ENCODE measurements at places on chromosomes 6 and 20.

DNA sequence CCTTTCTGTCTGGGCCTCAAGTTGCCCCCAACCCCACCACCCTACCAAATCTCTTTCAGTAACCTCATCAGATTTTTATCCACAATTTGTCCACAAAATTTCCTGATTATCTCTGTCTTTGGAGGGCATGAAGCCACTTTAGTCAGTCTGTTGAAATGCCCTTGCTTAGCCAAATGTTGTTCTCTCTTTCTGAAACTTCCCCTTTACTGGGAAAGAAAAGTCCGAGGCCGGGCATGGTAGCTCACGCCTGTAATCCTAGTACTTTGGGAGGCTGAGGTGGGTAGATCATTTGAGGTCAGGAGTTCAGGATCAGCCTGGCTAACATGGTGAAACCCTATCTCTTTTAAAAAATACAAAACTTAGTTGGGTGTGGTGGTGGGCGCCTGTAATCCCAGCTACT is 33.8 kb downstream of the TOMM6 start:
- DNase-seq, result no peak

DNA sequence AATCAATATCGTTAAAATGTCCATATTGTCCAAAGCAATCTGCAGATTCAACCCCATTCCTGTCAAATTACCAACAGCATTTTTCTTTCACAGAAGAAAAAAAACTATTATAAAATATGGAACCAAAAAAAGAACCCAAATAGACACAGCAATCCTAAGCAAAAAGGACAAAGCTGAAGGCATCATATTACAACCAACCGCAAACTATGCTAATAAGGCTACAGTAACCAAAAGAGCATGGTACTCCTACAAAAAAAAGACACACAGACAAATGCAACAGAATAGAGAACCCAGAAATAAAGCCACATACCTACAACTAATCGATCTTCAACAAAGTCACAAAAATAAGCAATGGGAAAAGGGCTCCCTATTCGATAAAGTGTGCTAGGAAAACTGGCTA is 49.2 kb downstream of the RNGTT start:
- no peak for DNase-seq

GRCh38 chr6:98669371-98669770 is 165.0 kb upstream of the POU3F2 start:
- no peak for DNase-seq

DNA sequence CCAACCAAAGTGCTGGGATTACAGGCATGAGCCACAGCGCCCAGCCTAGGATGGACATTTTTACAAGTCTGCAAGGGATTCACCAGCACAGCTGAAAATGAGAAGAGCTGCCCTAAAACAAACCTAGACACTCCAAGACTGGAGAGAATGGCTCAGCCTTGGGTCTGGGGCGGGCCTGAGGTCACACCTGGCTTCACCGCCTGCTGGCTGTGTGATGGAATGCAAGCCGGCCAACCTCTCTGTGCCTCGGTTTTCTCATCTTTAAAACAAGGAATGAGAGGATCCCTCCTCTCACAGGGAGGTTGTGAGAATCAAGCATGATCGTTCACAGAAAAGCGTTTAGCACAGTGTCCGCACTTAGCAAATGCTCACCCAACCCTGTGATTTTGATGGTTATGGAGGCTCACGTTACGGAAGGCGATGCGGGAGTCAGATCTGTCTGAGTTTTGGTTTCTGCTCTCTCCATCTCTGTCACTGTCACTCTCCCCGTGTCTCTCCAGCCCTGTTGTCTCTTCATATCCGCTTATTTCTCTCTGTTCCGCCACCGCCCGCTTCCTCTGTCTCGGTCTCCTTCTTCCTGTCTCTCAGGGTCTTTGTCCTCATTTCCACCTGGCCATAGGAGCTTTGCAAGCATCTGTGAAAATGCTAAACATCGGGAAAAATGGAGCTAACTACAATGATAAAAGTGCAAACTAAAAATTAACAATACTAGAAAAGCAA is 47.6 kb downstream of the CEBPB start:
- DNase-seq, result no peak

GRCh38 chr20:12057778-12058177 is 140.1 kb downstream of the BTBD3 start:
- no peak for DNase-seq

- DNase-seq, result no peak
Observed at GRCh38 chr6:2971420-2972218, at the start of gene SERPINB6. Gene SERPINB6 (minus strand): TSS chr6:2971567. CDS start chr6:2959332, 12,235 bp downstream.

DNA sequence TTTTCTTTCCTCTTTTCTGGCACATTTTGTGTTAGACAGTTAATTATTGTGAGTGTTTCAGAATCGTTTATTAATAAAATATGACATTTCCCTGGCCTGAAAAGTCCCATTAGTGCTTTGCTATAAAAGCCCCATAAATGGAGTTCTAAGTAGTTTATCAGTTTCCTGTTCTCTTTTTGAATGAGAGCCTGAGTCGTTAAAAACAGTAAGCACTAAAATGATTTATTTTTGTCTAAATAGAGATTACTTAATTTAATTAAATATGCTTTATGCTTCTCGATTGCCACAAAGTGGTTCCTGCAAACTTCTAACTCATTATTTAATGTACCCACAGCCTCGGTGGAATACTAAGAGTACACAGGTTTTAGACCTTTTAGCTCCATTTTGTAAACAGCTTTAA is 577.9 kb downstream of the C6orf118 start:
- no peak for DNase-seq
